ENCODE measurements at places on chromosomes 5 and 9.

DNA sequence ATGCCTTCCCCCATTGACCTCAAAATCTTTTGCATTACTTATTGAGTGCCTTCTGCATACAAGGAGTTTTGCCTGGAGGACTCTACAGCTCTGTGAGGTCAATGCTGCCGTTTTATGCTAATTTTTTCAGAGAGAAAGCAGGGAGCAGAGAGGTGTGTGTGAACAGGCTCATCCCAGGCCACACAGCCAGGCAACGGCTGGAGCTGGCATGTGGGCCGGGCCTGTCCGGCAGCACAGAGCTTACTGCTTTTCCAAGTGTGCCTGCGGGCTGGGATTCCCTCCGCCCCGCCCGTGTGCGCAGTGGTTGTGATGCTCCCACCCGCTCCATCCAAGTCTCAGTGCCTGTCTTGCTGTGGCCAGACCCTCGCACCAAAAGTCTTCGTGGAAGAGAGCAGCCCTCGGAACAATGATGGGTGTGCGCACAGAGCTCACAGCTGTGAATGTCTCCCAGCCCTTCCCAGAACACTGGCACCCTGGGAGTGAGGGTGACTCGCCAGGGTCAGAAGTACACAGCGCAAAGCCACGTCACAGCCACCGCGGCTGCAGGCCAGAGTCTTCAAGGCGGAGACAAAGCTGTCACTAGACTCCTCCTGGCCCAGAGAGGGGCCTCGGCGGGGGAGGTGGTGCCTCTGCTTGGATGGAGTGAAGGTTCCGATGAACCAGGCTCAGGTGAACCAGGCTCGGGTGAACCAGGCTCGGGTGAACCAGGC lies 82.8 kb downstream of the COL5A1 start:
- no peak for DNase-seq

GRCh38 chr5:56812110-56812509 lies 3.2 kb upstream of the MAP3K1 start:
- DNase-seq: no peak

- DNase-seq: no peak
Observed at GRCh38 chr5:446883-447263, 3.9 kb downstream of the EXOC3 start.

DNA sequence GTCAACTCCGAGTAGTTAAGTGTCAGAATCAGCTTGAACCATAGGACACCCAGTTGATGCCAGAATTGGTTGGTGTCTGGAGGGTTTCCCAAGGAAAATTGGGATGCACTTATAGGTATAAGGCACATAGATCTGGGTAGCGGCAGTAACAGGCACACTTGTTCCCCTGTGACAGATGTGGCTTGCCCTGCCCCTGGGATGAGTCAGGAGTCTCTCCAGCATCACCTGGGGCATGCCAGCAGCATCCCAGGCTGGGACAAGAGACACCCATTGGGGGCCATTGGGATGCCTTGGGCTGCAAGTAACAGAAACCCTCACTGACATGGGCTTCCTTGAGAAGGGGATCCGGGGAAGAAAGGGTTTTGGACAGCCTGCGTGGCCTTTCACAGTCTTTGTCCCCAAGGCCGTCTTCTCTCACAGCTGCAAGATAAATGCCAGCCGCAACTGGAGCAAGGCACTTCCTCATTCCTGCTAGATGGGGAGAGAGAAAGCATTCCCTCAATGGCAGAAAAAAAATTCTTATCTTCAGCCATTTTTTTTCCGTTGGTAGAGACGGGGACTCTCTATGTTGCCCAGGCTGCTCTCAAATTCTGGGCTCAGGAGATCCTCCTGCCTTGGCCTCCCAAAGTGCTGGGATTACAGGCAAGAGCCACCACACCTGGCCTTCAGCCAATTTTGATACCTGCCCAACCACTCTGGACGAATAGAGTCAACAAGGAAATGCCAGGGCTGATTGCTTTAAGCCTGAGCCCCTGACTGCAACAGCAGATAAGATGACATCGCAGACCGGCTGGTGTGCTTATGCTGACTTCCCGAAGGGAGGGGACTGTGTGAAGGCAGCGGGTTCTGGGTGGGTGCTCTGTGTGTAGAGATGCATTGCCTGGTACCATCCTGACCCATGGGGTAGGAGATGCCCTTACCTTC lies 13.3 kb upstream of the RNF130 start:
- DNase-seq: no peak

DNA sequence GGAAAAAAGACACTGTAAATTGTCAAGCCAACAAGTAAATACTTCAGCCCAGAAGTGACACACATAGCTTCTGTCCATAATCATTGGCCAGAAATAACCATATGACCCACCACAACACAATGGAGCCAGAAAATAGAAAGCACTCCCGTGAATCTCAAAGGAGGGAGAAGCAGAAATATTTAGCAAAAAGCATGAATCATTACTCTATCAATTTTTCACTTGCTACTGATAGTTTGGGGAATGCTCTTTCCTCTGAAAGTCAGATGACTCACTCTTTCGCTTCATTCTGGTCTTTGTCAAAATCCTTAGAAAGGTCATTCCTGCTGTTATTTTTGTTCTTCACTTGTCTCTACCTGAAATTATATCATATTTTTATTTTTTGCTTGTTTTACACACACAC lies 312.6 kb downstream of the TMEM232 start:
- no peak for DNase-seq

DNA sequence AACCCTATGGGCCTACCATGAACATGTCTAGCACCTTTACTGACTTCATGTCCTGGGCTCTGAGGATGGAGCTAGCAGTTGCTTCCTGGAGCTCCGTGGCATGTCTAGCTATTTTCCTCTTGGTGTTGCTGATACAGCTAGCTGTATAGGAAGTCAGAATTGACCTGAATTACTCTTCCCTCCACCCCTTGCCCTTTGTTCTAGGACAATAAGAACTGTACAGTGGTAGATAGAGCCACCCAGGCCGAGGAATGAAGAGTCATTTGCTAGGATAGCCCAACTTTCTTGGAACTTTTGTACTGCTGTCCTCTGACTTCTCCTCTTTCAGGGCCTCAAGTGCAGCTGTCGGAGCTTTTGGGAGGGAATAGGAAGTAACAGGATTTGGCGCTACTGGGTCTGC lies 109.9 kb upstream of the RUSC2 start:
- no peak for DNase-seq

GRCh38 chr9:119257592-119257991 lies 111.6 kb downstream of the BRINP1 start:
- DNase-seq: no peak

DNA sequence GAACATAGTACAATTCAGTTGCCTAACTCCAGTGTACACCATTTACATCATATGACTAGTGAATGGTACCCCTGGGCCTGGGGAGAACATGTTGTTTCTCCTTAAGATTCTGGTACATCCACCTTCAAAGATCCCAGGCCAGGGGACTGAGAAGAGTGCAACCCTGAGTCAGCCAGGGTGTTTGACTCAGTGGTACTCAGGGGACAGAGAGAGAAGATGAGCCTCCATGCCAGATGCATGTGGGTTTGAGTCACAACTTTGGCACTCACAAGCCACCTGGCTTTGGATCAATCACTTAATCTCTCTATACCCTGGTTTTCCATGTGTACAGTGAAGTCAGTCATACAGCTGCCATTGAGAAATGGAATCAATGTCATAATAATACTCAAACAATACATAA lies 53.7 kb downstream of the MAP1B start:
- DNase-seq: no peak

DNA sequence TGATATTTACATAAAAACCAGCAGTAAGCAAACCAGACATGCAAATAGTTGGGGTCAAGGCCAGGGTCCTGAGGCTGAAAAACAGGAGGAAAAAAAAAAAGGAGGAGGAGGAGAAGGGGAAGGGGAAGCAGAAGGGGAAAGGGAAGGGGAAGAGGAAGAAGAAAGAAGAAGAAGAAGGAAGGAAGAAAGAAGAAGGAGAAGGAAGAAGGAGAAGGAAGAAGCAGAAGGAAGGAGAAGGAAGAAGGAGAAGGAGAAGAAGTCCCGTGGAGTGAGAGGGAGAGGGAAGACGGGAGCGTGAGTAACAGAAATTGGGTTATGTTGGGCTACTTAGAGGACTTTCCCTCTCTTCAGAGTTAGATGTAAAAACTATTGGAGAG lies 24.6 kb upstream of the NSG2 start:
- no peak for DNase-seq

DNA sequence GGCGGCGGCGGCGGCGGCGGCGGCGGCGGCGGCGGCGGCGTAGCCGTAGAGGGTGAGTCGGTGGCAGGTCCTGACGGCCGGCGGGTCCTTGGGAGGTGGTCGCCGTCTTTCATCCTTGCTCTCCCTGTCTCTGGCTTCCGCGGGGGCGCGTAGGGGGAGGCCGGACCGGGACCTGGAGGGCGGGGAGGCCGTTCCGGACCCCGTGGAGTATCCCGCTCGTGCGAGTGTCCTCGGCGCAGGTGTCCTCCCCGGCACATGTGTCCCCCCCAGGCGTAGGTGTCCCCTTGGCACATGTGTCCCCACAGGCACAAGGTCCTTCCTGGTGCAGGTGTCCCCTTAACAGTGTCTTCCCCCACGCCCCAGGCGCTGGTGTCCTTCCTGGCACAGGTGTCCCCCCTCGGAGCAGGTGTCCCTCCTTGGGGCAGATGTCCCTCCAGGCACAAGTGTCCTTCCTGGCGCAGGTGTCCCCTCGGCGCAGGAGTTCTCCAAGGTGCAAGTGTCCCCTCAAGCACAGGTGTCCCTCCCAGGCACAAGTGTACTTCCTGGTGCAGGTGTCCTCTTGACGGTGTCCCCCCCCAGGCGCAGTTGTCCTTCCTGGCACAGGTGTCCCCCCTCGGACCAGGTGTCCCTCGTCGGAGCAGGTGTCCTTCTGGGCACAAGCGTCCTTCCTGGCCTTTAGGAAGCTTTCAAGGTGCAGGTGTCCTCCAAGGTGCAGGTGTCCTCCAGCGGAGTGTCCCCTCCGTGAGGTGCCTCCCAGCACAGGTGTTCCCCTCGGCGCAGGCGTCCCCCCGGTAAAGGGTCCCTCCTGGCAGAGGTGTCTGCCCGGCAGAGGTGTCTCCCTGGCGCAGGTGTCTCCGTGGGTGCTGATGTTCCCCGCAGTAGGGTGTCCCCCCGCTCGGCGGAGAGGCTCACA lies 519 bp downstream of the EXOC3 start:
- peak; percentile 51 for DNase-seq

- DNase-seq: no peak
Observed at GRCh38 chr5:113446358-113446927, 11.7 kb upstream of the TSSK1B start.

GRCh38 chr5:2569176-2569575 lies 182.3 kb downstream of the IRX2 start:
- no peak for DNase-seq

GRCh38 chr9:108386032-108386431 lies 469.8 kb downstream of the ACTL7B start:
- DNase-seq: no peak

DNA sequence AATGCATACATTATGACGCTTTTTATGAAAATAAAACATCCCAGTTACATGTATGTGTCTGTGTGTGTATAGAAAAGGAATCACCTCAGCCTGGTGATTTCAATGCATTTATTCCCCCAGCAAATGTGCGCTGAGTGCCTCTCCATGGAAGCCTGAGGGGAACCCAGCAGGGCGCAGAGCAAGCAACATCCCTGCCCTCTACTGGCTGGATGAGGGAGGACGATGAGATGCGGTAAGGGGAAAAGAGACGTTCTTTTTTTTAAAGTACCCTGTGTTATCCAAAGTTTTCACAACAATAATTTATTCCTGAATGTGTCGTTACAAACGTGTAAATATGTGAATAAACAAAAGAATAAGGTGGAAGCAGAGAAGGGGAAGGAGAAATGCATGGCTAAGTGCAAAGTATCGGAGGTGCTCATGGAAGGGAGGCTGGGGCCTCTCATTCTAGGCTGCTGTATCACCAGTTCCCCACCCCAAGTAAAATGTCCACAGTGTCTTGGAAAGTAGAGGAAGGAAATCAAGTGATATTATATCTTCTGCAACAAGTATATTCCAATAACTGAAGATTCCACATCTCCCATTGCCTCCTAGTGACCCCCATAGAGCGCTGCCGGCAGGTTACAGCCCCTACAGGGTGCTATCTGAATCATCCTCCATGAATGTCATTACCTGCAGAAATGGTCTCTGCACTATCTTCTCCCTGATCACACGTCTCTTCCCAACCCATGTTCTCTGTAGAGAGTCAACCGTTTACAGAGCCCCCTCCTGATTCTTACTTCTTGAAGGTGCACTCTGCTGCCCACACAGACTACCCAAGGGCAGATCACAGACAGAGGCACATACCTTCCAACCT lies 13.0 kb upstream of the ABLIM3 start:
- peak; percentile 22 for DNase-seq

DNA sequence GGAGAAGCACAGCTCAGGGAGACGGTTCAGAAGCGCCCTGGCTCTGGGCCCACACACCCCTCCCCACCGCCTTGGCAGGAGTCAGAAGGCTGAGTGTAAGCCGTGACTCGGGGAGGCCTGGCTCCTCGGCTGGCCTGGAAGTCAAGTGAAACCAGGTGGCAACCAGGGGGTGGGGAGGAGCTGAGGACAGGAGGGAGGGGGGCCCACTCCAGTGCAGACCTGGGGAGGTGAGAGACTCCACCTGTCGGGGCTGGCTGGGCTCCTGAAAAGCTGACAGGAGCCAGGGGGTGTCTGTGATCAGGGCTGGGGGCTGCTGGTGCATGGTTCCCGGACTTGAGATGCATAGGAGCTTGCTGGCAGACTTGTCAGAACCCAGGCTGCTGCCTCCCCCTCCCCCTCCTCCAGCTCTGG lies 150.2 kb upstream of the PHYKPL start:
- no peak for DNase-seq

- DNase-seq: no peak
Observed at GRCh38 chr5:93715327-93715726, 26.1 kb downstream of the POU5F2 start.

DNA sequence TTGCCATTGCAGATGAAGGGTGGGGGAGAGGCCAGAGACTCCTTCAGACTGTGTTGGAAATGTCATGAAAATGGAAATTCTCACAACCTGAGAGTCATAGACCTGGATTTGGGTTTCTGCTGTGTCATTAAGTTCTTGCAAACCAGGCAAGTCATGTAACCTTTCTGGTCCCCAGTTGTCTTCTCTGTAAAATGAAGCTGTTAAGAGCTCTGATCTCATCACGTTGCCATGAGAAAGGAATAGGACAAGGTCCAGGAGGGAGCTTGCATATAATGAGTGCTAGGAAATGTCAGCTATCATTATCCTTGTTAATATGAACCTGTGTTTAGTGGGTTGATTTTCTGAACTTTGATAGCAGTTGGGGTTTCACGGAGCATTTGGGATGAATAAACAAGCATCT lies 59.1 kb downstream of the FGF1 start:
- no peak for DNase-seq

GRCh38 chr5:19179571-19179970 lies 808.4 kb downstream of the CDH18 start:
- DNase-seq: no peak

DNA sequence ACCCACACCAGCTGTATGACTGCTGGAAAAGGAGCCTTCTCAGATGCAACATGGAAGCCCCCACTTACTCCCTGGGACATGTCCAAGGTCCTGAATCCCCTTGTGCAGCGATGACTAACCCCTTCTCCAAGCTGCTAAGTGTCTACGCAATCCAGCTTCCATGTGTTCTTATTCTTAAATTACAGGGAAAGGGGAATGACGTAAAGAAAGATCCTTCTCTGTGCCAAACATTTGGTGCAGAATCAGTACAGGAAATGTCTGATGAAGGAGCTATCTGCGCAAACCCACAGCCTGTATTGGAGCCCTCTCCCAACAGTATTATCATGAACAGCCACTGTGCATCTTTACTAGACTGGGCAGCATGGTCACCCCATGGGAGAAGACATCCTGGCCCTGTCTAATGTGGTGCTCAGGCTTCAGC lies 183.2 kb downstream of the FRMD3 start:
- no peak for DNase-seq

All from stimulated activated naive CD8-positive, alpha-beta T cell treated with anti-CD3 and anti-CD28 coated beads, Interleukin-15, Interleukin-2, amounts not matched to agents 100 U/mL and 50 U/mL, for 24 hours (primary cell).